Occipital lobe (tissue), 3 donors: ENCODE measurements at places on chromosomes 12 and 14. TPM values are rescaled to one million over a fixed set of nuclear protein-coding genes. Genes with fewer than 3 reads are reported as not detected.

- DNase-seq = no peak
These were observed 39.9 kb downstream of the MYO1H start for GRCh38 chr12:109387425-109388166.

Gene CACNA2D4
- not detected for total RNA-seq

DNA sequence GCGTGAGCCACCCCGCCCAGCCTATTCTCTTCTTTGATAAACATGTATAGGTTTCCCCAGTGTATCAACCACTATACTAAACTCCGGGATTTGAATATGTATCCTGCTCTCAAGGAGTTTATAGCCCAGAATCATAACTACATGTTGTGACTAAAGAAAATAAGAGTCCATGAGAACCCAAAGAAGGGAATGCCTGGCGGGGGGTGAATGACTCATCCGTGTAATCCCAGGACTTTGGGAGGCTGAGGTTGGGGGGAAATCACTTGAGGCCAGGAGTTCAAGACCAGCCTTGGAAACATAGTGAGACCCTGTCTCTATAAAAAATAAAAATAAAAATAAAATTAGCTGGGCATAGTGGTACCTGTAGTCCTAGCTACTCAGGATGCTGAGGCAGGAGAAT is 57.2 kb downstream of the SIX6 start:
- no peak for DNase-seq

DNA sequence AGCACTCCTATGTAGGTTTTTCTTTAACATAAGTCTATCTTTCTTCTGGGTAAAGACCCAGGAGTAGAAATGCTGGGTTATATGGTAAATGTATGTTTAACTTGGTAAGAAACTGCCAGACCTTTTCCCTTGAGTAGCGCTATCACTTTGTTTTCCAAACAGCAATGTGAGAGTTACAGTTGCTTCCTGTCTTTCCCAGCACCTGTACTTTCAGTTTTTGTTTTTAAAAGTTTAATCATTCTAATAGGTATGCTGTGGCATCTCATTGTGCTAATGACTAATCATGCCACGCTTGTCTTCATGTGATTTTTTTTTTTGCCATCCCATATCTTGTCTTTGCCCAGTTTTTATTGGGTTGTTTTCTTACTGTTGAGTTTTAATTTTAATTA is 28.1 kb downstream of the GIT2 start:
- DNase-seq = no peak

Gene SRP54
- 60.8 TPM for total RNA-seq

DNA sequence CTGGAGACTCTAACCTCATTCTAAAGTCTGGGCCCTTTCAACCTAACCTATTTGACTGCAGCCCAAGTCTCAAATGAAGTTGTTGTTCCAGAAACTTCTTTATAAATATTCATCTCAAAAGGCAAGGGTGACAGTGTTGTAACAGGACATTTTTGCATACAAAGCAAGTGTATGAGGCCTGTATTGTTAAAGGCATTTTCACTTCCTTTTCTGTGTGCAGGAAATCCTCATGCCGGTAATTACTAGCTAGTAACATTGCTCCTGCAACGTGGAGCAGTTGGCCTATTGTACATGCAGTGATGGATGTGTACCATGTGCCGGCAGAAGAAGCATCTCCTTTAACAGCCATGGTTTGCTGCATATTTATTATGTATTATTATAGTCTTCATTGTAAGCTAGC is 156.5 kb upstream of the RMST start:
- no peak for DNase-seq

- DNase-seq = peak; percentile 48
These were observed 40.9 kb downstream of the CCDC85C start for GRCh38 chr14:99562856-99563748.

DNA sequence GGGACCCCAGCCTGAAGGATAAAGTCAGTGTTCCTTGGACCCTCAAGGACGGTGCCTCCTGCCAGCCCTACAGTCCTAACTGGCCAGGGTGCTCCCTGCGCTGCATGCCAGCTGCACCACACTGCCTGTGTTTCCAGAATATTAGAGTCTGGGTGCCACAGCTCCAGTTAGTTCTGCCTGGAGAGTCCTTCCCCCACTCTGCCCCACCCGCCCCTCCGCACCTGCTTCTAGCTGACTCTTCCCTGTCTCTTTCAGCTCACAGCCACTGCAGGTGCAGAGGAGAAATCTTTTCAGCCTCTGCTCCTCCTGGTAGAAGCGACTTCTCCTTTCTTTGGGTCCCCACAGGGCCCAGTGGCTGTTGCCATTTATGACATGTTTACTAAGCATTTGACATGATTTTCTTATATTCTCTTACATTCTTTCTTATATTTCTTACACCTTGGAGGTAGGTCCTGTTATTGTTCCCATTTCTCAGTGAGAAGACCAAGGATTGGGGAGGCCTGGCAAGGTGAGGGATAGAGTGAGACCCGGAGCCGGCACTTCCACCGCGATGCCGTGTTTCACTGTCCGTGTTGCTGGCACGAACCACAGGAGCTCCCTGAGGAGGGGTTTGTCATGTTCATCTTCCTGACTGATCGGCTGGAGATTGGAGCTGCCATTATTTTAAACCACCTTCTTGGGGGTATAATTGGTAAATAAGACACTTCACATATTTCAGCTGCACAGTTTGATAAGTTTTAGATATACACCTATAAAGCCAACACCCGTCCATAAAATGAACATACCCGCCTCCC is 29.4 kb downstream of the SYNE3 start:
- no peak for DNase-seq

Gene KLRD1
- 0.16 TPM for total RNA-seq

Gene MYO1H
- total RNA-seq = 0.16 TPM

Gene ASCL1
- total RNA-seq = 21.1 TPM

Gene TAS2R9
- 1.2 TPM for total RNA-seq

- DNase-seq = no peak
These were observed 52.4 kb downstream of the VCPKMT start for GRCh38 chr14:50063876-50064420.

GRCh38 chr12:12538535-12538934 is 24.1 kb downstream of the DUSP16 start:
- no peak for DNase-seq

Gene LBHD2
- total RNA-seq = not detected

Gene P2RX4
- 6.6 TPM for total RNA-seq

Gene MSI1
- total RNA-seq = 7.5 TPM

Gene GPRC5A
- 0.31 TPM for total RNA-seq

DNA sequence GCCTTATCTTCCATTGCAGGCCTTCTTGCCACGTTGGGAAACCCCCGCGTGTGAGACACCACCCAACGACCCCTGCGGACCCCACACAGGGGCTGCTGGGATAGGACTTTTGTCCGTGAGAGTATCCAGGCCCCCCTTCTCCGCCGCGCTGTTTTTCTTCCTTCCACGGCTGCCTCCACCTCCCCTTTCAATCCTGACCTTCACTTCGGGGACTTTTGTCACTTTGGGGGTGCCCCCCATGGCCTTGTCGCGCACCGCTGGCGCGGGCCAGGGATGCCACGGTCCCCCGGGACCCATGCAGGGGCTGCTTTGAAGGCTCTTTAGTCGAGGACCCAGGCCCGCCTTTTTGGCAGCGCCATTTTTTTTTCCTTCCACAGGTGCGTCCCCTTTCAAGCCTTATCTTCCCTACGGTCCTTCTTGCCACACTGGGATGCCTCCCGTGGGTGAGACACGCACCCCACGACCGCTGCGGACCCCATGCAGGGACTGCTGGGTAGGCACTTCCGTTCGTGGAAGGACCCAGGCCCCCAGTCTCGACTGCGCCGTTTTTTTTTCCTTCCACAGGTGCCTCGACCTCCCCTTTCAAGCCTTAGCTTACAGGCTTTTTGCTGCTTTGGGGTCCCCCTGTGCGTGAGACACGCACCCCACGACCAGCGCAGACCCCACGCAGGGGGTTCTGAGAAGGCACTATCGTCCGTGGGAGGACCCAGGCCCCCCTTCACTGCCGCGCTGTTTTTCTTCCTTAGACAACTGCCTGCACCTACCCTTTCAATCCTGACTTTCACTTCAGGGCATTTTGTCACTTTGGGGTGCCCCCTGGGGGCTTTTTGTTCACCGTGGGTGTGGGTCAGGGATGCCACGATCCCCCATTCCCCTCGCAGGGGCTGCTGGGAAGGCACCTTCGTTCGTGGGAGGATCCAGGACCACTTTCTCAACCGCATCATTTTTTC is 267.4 kb downstream of the ALG10 start:
- DNase-seq = no peak
